ENCODE measurements at places on chromosomes 13 and 19.

GRCh38 chr13:53255795-53256194, 227.2 kb downstream of the OLFM4 start:
- DNase-seq, result no peak

GRCh38 chr19:55149078-55150003, at the start of gene TNNT1:
Gene TNNT1 (minus strand): TSS chr19:55149206. CDS start chr19:55147157, 2,049 bp downstream.
- no peak for DNase-seq

DNA sequence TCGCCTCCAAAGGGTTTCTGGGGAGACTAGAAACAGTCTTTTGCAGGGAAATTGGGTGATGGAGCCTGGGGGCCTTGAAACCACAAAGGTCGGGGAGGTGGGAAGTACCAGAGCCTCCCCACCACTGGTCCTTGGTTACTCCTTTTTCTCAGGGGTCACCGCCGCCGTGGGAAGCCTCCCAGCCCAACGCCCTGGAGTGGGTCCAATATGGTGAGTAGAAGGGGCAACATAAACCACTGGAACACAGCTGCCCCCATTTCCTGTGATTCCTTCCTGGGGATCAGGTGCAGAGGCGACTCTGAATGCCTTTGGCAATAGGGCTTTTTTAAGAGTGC, 5.8 kb downstream of the PGLYRP1 start:
- DNase-seq, result no peak

DNA sequence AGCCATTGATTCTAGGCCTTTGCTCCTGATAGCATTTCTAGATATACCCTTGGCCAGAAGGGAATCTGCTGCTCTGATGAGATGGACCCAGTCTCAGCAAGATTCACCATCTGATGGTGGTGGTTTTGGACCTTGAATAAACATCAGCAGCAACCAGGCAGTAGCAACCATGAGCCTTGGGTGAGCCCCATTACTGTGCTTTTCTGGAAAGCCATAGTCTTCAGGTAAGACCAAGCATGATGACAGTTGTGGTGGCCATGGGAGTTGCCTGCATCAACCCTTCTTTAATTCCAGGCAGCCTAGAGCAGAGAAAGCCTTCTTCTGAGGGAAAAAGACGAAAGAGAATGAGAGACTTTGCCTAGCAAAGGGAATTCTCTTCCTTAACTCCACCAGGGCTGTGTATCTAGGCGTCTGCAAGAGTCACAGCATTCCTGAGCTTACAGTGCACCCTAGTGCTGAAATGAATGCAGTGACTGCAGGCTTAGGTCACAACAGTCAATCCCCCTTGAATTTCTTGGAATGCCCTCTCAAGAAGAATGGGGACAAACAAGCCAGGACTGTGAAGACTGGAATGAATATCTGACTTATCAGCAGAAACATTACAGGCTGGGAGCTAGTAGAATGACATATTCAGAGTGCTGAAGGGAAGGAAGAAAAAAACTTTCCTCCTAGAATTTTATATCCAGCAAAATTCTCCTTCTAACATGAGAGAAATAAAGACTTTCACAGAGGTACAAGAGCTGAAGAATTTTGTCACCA, 942.4 kb upstream of the PCDH20 start:
- no peak for DNase-seq

- DNase-seq, result no peak
Observed at GRCh38 chr19:58034477-58034793, 610 bp downstream of the ZSCAN1 start.

GRCh38 chr19:294946-295686, 3.9 kb upstream of the PLPP2 start:
- DNase-seq, result no peak

- DNase-seq, result no peak
Observed at GRCh38 chr19:11281356-11282049, 14.5 kb upstream of the TSPAN16 start.

GRCh38 chr13:60282186-60282585, 114.8 kb upstream of the TDRD3 start:
- DNase-seq, result no peak
